ENCODE measurements at places on chromosomes 11 and 22.

DNA sequence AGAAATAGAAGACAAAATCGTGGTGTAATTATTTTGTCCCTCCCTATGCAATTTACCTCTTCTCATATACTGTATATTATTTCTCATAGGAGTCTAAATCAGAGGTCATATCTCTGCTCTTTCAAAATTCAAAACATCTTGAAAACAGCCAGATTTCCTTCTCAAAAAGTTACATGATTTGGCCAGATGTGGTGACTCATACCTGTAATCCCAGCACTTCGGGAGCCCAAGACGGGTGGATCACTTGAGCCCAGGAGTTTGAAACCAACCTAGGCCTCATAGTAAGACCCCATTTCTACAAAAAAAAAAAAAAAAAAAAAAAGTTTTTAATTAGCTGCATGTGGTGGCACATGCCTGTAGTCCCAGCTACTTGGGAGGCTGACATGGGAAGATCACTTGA is 29.0 kb upstream of the DNAJB7 start:
- H3K27ac ChIP-seq, result no peak overlapping the region
- H3K27me3 ChIP-seq, result no peaks in the 10 kb centered on the region
- DNase-seq, result no peak
- H3K36me3 ChIP-seq, result peaks cover 34% of the 10 kb centered on the region

- peaks cover 45% of the 10 kb centered on the region for H3K4me1 ChIP-seq
- H3K4me3 ChIP-seq, result peak overlapping the region; percentile 29
- H3K36me3 ChIP-seq, result no peaks in the 10 kb centered on the region
- H3K27ac ChIP-seq, result peak overlapping the region; percentile 17
- no peak for DNase-seq
These were observed 22.0 kb upstream of the CTSC start for GRCh38 chr11:88359541-88359940.

DNA sequence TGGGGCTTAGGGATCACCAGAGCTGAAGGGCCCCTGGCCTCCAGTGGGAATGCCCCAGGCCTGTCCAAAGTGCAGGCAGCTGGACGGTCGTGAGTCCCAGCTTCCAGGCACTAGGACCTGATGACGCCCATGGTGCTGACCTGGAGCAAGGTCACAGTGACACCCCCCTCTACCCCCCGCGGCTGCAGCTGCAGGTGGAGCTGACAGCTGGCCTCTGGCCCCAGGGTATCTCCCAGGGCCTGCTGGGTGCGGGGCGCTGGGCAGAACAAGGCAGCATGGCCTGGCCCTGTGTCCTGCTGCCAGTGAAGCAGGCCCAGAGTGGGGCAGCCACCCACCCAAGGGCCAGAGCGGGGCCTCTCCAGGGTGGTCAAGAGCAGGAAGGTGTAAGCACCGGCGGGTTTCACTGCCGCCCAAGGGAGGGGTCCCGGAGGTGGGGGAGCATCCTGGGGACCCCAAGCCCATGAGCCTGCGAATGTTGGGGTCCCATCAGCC is 553 bp upstream of the TCIRG1 start:
- no peaks in the 10 kb centered on the region for H3K27me3 ChIP-seq
- peak overlapping the region; percentile 91 for H3K4me3 ChIP-seq
- no peak overlapping the region for H3K27ac ChIP-seq
- DNase-seq, result no peak

GRCh38 chr11:7559398-7560283 is 45.8 kb downstream of the PPFIBP2 start:
- H3K27me3 ChIP-seq, result no peaks in the 10 kb centered on the region
- no peak overlapping the region for H3K27ac ChIP-seq
- H3K36me3 ChIP-seq, result peaks cover 1% of the 10 kb centered on the region

- no peak overlapping the region for H3K4me3 ChIP-seq
- no peaks in the 10 kb centered on the region for H3K27me3 ChIP-seq
- H3K4me1 ChIP-seq, result no peaks in the 10 kb centered on the region
- DNase-seq, result no peak
These were observed 33.7 kb upstream of the SLC17A6 start for GRCh38 chr11:22304337-22304961.

GRCh38 chr11:20197881-20198280 is 37.6 kb upstream of the DBX1 start:
- peaks cover 51% of the 10 kb centered on the region for H3K27me3 ChIP-seq
- DNase-seq, result no peak
- H3K36me3 ChIP-seq, result no peaks in the 10 kb centered on the region

DNA sequence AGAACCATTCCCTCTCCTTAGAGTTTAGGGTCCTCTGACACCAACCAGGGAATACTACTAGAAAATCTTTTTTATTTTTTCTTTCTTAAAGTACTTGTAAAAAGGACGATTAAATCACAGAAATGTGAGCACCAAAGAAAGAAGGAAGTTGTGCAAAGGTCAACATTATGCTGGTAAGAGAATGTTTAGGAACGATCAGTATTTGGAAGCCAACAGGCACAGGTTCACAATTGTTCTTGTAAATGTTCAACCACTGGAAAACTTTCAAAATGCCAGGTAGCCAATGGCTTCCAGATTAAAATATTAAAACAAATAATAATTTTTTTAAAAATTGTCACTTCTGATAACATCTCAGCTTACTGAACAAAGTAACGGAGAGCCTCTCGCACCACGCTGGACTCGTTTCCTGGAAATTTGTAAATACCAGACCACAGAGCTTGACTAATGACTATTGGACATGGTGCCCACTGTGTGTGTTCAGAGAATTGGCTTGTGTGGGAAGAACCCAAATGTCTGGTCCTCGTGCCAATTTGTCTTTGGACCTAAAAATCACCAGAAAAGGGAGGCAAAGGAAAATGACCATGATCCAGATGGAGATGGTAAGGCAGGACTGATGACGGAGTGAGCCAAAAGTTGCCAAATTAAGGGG is 20.8 kb downstream of the COMMD9 start:
- DNase-seq, result no peak
- peaks cover 10% of the 10 kb centered on the region for H3K36me3 ChIP-seq

DNA sequence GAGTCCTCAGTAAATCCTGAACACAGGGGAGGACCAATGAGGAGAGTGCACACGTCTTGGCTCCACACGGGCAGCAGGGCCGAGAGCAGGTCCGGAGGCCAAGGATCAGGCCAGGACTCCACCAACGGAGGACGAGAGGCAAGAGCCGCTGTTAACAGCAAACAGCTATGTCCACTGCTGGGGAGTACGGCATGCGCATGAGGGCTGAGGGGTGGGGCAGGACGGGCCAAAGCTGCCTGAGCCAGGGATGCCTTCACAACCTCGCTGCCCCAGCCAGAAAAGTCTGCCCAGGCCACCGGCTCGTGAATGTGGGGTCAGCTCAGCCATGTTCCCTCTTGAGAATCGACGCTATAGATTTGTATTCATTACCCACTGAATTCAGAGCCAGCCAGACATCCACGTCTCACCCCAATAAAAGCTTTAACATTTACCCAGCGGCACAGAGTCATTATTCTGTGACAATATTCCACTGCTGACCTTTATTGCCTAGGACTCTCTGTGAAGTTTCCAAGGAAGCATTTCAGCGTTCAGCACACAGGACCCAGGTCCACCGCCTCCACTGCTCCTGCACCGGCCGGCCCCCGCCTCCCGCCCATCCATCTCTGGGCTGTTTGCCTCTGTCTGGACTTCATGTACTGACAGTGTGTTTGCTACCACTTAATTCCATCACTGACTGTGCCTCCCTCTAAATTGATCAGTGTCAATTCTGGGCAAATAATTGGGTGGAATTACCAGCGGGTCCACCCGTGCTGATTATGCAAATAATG is 384.9 kb downstream of the SHANK2 start:
- H3K27me3 ChIP-seq, result peaks cover 18% of the 10 kb centered on the region
- no peak for DNase-seq
- H3K27ac ChIP-seq, result no peak overlapping the region
- no peaks in the 10 kb centered on the region for H3K4me1 ChIP-seq
- no peak overlapping the region for H3K4me3 ChIP-seq
- H3K36me3 ChIP-seq, result no peaks in the 10 kb centered on the region

DNA sequence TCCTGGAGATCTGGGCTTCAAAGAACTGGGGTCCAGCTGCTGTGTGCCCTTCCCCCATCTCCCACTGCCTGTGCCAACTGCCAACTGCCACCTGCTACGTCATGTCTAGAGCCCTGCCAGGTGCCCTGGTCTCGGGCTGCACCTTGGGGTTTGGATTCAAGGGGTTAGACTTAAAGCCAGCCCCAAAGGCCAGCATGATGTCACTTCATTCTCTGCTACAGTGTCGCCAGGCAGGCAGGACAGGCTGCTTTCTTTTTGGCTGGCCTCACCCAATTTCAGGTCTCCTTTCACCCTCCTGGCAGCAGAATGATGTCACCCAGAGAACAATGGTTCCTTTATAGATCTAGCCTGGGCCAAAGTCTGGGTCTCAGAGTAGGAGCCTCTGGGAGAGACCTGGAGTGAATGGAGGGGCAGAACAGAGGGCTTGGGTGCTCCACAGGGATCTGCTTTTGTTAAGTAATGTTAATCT is 79.5 kb upstream of the CRYBB3 start:
- H3K27ac ChIP-seq, result no peak overlapping the region
- H3K36me3 ChIP-seq, result peaks cover 6% of the 10 kb centered on the region
- H3K4me3 ChIP-seq, result no peak overlapping the region
- no peaks in the 10 kb centered on the region for H3K4me1 ChIP-seq
- H3K27me3 ChIP-seq, result no peaks in the 10 kb centered on the region
- no peak for DNase-seq

GRCh38 chr11:86874304-86875056 is 74.1 kb downstream of the PRSS23 start:
- H3K4me1 ChIP-seq, result no peaks in the 10 kb centered on the region
- peaks cover 10% of the 10 kb centered on the region for H3K27me3 ChIP-seq
- no peak overlapping the region for H3K27ac ChIP-seq
- H3K36me3 ChIP-seq, result no peaks in the 10 kb centered on the region
- no peak overlapping the region for H3K4me3 ChIP-seq
- DNase-seq, result no peak

- H3K4me1 ChIP-seq, result no peaks in the 10 kb centered on the region
- no peak overlapping the region for H3K27ac ChIP-seq
- DNase-seq, result no peak
- H3K4me3 ChIP-seq, result no peak overlapping the region
- no peaks in the 10 kb centered on the region for H3K27me3 ChIP-seq
These were observed 18.0 kb downstream of the ACRV1 start for GRCh38 chr11:125662689-125663088.
